Aorta (tissue), 5 donors: ENCODE measurements at places on chromosomes 16 and 17. TPM values are rescaled to one million over a fixed set of nuclear protein-coding genes. Genes with fewer than 3 reads are reported as not detected.

The HAS3 gene
- 1.3 TPM for total RNA-seq

The RPL13 gene
- total RNA-seq = 1,505 TPM

The GOSR1 gene
- 55.7 TPM for total RNA-seq

The KRT27 gene
- total RNA-seq = not detected

The CCDC78 gene
- 1.7 TPM for total RNA-seq

The OR2C1 gene
- not detected for total RNA-seq

DNA sequence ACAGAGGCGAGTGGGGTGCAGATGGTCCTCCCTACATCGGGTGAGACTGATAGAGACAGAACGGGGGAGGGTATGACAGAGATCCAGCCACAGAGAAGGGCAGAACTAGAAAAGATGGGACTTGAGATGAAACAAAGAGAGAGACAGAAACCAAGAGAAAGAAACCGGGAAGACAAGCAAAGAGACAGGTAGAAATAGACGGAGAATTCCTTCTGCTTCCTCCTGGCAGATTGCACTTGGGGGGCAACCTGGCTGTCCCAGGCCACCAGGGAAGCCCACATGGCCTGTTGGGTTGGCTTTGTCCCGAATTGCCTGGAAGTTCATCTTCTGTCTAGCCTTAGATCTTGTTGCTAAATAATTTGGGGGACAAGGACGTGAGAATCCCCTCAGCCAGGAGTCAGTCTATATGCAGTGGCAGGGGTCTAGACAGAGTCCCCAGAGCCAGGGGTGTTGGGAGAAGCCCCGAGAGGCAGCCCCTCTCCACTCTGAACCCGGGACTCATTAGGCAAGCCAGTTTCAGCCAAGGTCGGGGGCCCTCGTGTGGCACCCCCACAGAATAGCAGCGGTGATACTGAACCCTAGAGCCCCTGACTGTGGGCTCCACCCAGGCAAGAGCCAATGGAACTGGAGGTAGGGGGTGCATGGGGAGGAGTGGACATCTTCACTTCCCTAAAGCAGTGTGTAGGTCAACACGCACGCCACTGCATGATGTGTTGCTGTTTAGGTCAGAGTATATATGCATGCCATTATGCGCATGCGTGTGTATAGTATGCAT is 627 bp upstream of the TSPOAP1 start:
- no peaks in the 10 kb centered on the region for H3K27me3 ChIP-seq
- no peaks in the 10 kb centered on the region for H3K4me1 ChIP-seq
- peak; percentile 78 for DNase-seq
- H3K4me3 ChIP-seq = no peak overlapping the region
- H3K27ac ChIP-seq = no peak overlapping the region

- no peak overlapping the region for H3K4me3 ChIP-seq
- H3K27ac ChIP-seq = no peak overlapping the region
- no peaks in the 10 kb centered on the region for H3K36me3 ChIP-seq
- H3K27me3 ChIP-seq = no peaks in the 10 kb centered on the region
- H3K4me1 ChIP-seq = no peaks in the 10 kb centered on the region
Observed at GRCh38 chr16:68375801-68376536, 65.2 kb downstream of the PRMT7 start.

DNA sequence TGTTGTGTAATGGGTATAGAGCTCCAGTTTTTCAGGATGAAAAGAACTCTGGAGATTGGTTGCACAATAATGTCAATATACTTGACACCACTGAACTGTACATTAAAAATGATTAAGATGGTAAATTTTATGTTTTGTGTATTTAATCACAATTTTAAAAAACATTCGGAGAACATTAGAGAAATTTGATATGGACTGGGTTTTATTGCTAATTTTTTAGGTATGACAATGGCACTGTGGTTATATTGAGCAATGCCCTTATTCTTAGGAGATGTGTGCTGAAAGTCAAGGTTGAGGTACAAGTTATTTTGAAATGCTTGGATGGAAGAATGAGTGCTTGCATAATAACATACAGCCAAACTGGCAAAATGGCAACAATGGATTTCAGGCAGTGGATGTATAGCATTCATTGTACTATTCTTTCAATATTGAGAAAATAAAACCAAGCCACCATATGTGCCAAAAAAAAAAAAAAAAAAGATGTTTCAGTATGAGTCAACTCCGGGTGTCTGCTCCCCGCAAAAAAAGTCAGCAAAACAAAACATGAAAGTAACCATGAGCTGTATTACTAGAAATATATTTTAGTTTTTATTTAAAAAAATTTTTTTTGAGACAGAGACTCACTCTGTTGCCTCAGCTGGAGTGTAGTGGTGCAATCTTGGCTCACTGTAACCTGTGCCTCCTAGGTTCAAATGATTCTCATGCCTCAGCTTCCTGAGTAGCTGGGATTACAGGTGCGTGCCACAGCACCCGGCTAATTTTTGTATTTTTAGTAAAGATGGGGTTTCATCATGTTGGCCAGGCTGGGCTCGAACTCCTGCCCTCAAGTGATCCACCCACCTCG is 19.8 kb downstream of the HOXB1 start:
- no peaks in the 10 kb centered on the region for H3K27me3 ChIP-seq
- no peaks in the 10 kb centered on the region for H3K36me3 ChIP-seq
- no peaks in the 10 kb centered on the region for H3K4me1 ChIP-seq
- no peak overlapping the region for H3K27ac ChIP-seq
- no peak for DNase-seq

GRCh38 chr16:84930298-84931106 is 80.8 kb downstream of the ZDHHC7 start:
- H3K4me1 ChIP-seq = no peaks in the 10 kb centered on the region
- H3K4me3 ChIP-seq = no peak overlapping the region
- no peaks in the 10 kb centered on the region for H3K27me3 ChIP-seq
- H3K27ac ChIP-seq = no peak overlapping the region
- no peak for DNase-seq
- no peaks in the 10 kb centered on the region for H3K36me3 ChIP-seq

DNA sequence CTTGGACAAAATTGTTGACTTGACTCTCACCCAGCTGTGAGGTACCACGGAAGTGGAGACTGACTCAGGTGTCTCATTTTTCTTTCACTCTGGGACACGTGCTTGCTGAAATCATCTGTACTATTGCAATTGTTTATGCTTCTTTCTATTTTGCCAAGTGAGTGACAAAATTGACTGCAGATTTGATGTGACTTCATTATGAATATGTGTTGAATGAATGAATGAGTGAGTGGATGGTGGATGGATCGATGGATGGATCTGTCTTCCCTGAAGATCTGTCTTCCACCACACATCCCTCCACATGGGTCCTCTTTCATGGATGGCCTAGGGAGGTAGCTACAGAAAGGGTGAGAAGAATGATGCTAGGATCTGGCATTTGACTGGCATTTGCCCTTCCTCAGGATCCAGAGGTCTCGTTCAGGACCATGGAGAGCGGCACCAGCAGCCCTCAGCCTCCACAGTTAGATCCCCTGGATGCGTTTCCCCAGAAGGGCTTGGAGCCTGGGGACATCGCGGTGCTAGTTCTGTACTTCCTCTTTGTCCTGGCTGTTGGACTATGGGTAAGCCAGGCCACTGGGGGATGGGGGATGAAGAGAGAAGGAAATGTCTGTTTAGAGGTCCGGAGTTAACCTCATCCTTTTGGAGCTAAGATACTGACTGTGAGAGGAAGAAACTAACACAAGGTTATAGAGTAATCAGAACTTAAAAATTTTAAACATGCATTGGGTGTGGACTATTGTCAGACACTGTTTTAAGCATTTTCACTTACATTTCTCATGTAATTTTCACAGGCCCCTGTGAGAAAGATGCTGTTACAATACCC is 12.7 kb downstream of the SLC5A11 start:
- H3K4me1 ChIP-seq = no peaks in the 10 kb centered on the region
- H3K4me3 ChIP-seq = no peak overlapping the region
- DNase-seq = peak; percentile 81
- no peak overlapping the region for H3K27ac ChIP-seq
- no peaks in the 10 kb centered on the region for H3K36me3 ChIP-seq
- H3K27me3 ChIP-seq = no peaks in the 10 kb centered on the region

DNA sequence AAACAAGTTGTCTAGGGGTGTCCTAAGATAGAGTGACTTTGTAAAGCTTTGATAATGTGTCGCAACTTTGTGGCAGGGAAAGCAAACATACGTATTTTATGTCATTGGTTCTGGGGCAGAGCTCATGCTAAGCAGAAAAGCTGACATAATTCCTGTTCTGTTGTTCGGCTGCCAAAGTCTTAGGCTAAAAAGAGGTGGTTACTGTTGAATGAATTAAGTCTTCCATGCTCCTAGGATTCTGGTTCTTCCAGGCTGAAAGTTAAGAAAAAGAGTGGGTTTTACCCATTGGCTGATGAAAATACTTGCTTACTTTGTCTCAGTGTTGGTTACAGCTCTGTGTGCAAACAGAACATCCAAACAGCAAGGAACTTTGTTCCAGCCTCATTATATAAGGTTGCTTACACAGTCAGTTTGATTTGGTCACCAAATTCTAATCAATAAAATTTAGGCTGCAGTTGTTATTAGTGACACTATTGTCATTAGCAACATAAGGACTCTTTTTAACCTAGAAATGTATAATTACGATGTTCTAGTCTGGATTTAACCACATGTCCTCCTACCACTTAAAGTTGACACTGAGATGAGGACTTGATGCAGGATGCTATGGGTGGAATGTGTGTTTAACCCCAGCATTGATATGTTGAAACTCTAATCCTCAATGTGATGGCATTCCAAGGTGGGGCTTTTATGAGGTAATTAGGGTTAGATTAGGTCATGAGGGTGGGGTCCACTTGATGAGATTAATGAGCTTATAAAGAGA is 114.0 kb upstream of the GOT2 start:
- no peak overlapping the region for H3K4me3 ChIP-seq
- no peak for DNase-seq
- no peaks in the 10 kb centered on the region for H3K4me1 ChIP-seq
- H3K36me3 ChIP-seq = no peaks in the 10 kb centered on the region
- no peaks in the 10 kb centered on the region for H3K27me3 ChIP-seq

DNA sequence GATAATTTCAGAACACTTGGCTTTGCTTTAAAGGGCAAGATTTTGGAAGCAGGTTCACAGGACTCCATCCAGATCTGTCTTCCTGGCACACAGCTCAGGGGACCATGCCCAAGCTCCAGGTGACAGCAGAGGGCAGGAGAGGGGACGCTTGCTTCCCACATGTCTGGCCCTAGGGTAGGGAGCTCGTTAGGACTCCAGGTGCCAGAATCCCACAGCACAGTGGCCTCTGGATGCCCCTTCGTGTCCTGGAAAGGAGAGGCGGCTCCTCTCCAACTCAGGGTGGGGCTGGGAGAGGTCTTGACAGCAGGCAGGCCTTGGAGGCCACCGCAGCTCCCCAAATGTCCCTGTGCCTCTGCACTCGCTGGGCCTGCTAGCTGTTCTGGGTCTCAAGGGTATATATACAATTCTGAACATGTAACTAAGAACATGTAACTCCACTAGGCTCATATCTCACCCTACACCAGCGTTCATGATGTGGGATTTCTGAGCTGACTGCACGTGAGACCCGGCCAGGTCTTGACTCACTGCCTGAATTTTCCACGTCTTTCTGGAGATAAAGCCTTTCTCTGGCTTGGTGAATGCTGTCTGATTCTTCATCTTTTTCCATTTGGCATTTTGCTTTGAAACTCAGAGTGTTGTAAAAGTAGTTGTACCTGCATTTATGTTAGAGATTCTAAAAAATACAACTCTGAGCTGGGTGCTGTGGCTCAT is 52.8 kb downstream of the MARCHF10 start:
- no peak overlapping the region for H3K4me3 ChIP-seq
- no peak overlapping the region for H3K27ac ChIP-seq
- H3K27me3 ChIP-seq = no peaks in the 10 kb centered on the region
- H3K4me1 ChIP-seq = no peaks in the 10 kb centered on the region
- no peak for DNase-seq

DNA sequence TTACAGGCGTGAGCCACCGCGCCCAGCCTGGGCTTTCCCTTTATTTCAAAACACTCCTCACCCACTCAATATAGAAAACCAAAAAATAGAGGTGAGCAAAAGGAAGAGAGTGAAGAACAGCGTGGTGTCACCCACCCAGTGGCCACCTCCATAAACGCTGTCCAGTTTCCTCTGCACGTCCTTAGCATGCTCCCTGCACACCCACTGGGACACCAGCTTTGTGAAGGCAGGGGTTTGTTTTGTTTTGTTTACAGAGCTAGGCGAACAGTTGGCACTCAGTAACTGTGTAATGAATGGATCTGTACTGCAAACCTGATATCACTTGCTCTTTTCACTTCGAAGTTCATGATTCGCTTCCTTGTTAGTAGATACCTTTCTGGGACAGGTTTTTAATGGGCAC is 73.0 kb downstream of the PRKCB start:
- H3K36me3 ChIP-seq = no peaks in the 10 kb centered on the region
- H3K27me3 ChIP-seq = no peaks in the 10 kb centered on the region
- no peaks in the 10 kb centered on the region for H3K4me1 ChIP-seq
- no peak for DNase-seq
- no peak overlapping the region for H3K27ac ChIP-seq

- H3K36me3 ChIP-seq = no peaks in the 10 kb centered on the region
- no peak overlapping the region for H3K4me3 ChIP-seq
- no peak overlapping the region for H3K27ac ChIP-seq
- H3K4me1 ChIP-seq = no peaks in the 10 kb centered on the region
- no peak for DNase-seq
Observed at GRCh38 chr17:63162406-63163157, 196.5 kb downstream of the TANC2 start.

DNA sequence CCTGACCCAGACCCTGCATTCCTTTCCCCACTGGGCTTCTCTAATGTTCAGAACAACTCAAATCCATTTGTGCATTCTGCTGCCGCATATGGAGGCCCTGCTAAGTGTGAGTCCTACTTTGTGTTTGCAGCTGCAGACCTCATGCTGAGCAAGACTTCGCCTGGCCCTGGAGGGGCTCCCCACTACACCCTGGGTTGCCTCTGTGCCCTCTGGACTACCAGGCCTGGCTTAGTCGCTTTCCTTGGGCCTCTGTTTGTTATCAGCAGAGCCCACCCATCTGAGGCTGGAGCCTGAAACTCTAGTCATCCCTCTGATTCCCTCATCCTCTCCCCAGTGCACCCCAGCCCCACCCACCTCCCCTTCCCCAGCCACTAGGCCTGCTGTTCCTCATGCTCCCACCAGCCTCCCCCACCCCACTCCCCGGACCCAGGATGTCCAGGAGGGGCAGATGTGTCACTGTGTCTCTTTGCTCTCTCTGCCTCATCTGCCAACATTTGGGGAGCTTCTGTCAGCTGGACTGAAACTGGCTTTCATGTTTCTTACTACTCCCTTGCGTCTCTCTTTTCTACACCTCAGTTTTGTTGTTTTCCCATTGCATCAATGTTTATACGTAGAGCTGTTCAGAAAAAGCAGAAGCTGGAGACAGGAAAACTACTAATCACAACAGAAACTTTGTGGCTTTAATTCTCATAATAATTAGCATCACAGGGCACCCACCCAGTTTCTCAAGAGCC is 17.9 kb upstream of the CD300E start:
- no peaks in the 10 kb centered on the region for H3K4me1 ChIP-seq
- H3K4me3 ChIP-seq = no peak overlapping the region
- no peak overlapping the region for H3K27ac ChIP-seq

- H3K27me3 ChIP-seq = no peaks in the 10 kb centered on the region
- no peaks in the 10 kb centered on the region for H3K4me1 ChIP-seq
- no peak overlapping the region for H3K27ac ChIP-seq
- H3K4me3 ChIP-seq = no peak overlapping the region
- no peaks in the 10 kb centered on the region for H3K36me3 ChIP-seq
- no peak for DNase-seq
Observed at GRCh38 chr16:81601008-81601428, 156.4 kb downstream of the CMIP start.
